ENCODE measurements at places on chromosomes 5 and 9.

- DNase-seq: no peak
These were observed 18.7 kb downstream of the GIN1 start for GRCh38 chr5:103101079-103101750.

- peak; percentile 54 for DNase-seq
These were observed 37.8 kb downstream of the CDH10 start for GRCh38 chr5:24606971-24607370.

- no peak for DNase-seq
These were observed 12.3 kb upstream of the PPP2R2B start for GRCh38 chr5:146890731-146891440.

DNA sequence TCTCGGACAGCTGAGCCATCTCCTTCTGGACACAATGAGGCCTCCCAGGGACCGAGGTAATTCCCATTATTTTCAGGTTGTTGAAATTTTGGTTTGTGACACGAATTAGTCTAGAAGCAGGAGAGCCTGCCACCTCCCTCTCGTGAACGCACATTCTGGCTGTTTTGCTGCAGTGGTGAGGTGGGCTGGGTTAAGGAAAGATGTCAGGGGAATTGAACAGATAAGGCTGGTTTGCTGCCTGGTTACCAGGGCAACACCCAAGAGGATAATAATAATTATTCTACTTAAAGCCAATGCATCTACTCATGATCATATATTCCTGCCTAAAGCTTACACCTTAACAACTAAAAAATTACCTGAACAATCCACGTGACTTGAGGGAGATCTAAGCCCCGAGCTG, 38.1 kb downstream of the DDX31 start:
- peak; percentile 54 for DNase-seq

- no peak for DNase-seq
These were observed 19.4 kb downstream of the CXCL14 start for GRCh38 chr5:135559354-135559753.

DNA sequence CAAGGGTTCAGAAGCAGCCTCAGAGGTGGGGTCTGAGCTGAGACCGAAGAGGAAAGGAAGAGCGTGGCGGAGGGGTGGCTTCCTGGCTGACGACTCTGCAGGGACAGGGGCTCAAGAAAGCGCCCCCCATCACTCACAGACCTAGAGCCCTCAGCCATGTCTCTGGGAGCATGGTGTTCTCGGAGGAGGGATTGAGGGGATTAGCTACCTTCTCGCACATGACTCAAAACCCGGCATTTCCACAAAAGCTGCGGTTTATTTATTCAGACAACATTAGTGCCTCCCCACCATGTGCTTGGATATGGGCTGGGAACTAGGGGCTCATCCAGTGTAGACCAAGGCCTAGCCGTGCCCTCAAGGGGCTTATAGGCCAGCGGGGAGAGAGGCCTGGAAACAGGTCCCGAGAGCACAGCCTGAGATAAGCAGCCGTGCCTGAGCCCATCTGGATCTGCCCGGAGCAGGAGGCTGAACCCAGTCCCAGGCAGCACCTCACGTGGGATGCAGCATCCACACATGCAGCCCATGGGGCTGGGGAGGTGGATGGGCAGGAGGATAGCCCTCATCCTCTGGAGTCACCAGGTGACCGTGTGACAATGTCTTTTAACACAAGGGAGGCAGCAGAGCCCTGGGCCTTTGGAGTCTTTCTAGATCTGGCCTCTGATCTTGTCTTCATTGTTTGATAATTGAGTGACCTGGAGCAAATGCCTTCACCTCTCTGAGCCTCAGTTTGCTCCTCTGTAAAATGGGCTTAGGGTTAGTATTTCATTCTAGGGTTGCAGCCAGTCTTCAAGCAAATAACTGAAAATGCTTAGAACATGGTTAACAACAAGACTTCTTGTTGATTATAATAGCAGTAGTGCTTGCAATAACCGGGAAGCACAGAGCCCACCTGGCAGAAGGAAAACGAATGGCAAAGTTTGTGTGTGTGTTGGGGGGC, 878 bp upstream of the HMCN2 start:
- DNase-seq: no peak

- DNase-seq: no peak
These were observed 219.0 kb downstream of the CWC27 start for GRCh38 chr5:64987768-64988167.

DNA sequence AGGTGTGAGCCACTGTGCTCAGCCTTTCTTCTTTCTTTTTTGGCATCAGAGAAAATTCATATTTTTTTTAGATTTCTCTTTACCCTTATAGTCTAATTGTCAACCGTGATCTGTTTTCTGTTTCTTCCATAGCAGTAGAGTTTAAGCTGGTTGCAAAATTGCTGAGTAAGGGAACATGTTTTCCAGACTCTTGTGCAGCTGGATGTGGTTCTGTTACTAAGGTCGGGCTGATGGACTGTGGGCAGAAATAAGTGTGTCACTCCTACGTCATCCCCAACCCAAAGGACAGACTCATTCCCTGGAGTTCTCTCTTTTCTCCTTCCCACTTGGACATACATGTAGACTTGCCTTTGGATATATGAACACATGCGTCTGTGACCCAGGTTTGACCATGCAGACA, 64.1 kb upstream of the GOLM1 start:
- no peak for DNase-seq

GRCh38 chr5:66637994-66638393, 41.8 kb downstream of the MAST4 start:
- no peak for DNase-seq

DNA sequence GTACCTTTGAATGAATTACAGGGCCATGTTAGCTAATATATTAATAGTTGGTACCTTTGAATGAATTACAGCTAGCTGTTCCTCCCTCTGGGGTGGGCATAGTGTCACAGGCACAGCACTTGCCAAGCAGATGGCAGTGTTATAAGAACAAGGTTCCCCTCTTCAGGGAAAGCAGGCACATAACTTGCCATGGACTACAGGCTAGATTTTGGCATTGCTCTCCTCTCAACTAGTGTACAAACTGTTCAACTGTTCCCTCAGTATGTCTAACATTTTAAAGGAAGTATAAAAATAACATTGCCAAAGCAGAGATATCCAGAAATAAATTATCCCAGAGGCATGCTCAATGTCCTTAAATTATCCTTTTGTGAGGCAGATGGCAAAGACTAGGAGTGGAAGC, 33.7 kb downstream of the ABITRAM start:
- no peak for DNase-seq

GRCh38 chr9:4366591-4367330, 66.9 kb upstream of the GLIS3 start:
- DNase-seq: peak; percentile 63

DNA sequence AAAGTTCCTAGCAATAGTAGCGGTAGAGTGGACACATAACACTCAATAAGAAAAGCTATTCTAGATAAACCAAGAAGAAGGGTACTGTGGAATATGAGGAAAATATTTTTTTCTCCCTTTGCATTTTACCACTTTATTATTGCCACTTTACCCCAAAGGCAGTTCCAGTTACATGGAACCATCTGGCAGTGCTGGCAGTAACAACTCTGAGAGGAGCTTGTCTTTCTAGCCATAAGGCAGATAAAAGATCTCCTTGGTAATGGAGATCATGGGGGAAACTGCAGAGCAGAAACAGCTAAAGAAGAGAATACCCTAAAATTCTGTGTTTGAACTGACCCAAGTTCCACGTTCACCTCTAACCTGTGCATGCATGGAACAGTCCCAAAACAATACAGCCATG, 38.5 kb downstream of the UBTD2 start:
- no peak for DNase-seq

DNA sequence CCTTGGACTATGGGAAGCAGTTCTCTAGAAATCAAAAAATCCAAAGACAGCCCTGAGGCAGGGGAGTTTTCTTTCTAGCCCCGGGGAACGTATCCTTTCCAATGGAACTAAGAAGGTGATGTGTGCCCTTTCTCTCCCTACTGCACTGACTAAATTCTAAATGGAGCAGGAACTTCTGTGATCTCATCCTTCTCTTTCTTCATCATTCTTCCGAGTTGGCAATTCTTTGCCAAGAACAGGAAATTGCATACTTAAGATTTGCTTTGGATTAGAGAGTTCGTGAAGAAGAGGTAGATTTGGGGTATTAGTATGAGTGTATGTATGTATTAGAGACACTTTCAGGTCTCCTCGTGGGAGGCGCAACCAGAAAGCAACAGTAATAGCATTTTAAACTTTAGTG, 178.0 kb upstream of the PIK3R1 start:
- DNase-seq: no peak

- DNase-seq: no peak
These were observed 479.2 kb upstream of the TUSC1 start for GRCh38 chr9:26157411-26157810.

DNA sequence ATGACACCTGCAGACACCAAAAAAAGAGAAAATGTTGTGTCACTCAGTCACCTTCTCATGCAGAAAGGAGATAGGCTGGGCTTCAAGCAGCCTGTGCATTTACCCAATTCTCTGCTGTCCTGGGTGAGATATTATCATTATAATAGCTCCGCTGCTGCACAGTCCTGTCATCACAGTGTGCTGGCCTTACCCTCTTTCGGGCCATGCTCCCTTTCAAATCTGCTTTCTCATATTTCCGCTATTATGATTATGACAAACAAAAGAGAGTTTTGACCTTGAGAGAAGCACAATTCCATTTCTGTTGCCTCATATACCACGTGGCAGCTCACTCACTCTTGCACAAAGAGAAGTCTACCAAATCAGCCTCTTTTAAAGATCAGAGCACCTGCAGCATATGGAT, 1350.1 kb upstream of the ACO1 start:
- no peak for DNase-seq

GRCh38 chr9:78029551-78030295, 1.9 kb downstream of the GNAQ start:
- no peak for DNase-seq

- DNase-seq: no peak
These were observed 78.4 kb upstream of the ADRA1B start for GRCh38 chr5:159837860-159838259.

- no peak for DNase-seq
These were observed 10.1 kb downstream of the PLIN2 start for GRCh38 chr9:19117039-19117716.

GRCh38 chr9:123772374-123772773, 157.6 kb downstream of the DENND1A start:
- no peak for DNase-seq

- no peak for DNase-seq
These were observed 11.3 kb downstream of the TMEM250 start for GRCh38 chr9:136107155-136107952.

DNA sequence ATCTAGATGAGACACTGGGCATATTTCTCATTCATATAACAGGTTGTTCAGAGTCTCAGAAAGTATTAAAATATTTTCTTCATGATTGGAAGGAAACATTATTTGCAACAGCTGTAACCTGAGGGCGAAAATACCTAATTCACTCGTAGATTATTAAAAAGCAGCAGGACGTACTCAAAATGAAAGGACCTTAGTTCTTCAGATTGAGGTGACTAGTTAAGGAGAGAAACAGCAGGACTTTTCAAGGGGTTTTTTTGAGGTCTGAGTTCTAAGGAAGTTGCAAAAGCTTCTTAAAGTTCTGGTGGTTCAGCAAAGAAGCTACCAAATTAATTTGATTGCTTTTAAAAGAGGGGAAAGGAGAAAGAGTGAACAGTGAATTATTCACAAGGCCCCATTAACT, 174.9 kb downstream of the TMEM161B start:
- no peak for DNase-seq

- no peak for DNase-seq
These were observed 104.2 kb downstream of the TRIM32 start for GRCh38 chr9:116791326-116791725.

Measured in D341Med (cell line).